DMS53 (cell line): ENCODE measurements at places on chromosomes 13 and 19.

GRCh38 chr13:25276748-25277147 is 10.5 kb downstream of the MTMR6 start:
- no peak for DNase-seq

DNA sequence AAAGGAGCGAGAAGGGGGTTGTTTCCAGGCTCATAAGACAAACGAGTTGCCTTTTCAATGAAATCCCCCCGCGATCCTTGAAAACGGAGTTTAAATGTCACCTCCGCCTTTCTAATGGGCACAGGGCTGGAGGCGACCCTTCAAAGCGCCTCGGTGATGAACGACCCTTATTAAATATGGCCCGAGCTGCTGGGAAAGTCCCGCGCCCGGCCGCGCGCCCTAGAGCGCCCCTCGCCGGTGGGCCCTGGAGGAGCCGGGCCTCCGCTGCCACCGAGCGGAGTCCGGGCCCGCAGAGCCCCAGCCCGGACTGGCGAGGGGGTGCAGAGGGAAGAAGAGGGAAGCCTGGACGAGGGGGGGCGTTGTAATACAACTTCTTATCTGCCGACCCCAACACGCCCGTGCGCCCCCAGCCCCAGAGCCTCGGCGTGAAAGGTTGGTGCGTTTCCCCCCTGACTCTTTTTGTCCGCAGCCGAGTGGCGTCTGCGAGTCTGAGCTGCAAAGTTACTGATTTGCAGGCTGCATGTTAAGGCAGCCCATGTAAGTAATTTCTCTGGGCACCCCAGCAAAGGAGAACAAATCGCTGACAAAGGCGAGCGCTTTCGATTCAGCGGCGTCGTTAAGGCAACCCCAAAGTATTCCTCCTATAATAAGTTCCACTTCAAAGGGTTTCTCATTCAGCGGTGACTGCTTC is 11.9 kb downstream of the ZIC5 start:
- DNase-seq, result peak; percentile 39

DNA sequence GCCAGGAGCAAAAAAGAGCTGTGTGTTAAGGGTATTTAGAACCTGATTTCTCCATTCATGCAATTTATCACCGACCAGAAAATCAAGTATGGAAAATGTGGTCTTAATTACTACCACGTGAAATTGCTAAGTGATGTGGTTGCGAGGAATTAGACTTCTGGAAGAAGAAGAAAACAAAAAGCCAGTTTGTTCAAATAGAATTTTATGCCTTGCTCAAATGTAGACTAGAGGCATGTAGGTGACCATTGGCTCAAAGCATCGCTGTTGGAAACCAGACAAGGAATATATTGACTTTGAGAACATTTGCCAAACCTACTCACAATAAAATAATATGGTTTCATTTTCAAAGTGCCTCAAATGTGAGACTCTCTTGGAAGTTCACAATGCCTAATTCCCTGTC is 57.3 kb upstream of the LRCH1 start:
- DNase-seq, result no peak

- no peak for DNase-seq
These were observed 512.1 kb downstream of the IRS2 start for GRCh38 chr13:109274188-109274821.

DNA sequence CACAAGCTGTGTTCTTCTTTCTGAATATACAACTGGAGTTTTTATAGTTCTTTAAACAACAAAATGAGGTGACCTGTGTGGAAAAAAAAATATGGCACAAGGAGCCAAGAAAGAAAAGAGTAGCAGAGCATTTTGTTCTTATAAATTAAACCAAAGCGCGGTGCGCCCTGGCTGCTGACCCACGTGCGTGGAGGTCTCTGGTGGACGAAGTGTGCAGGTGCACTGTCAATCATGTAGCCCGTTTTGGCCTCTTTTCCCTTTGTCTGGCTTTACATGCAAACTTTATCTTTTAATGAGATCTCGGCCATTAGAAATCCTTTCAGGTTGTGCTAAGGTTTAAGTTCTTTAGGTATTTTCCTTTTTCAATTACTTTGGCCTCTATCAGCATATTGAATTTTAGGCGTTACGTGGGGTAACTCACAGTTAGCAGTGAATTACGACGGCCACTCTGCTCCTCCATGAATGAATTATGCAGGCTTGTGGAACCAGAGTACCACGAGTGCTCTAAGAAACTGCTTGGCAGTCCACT is 443.9 kb upstream of the SLC10A2 start:
- no peak for DNase-seq
